ENCODE measurements at places on chromosomes 16 and 17.
A peak's percentile ranks its signal among the peaks of the same experiment; 100 is the strongest.

- peak; percentile 62 for DNase-seq
Measured at GRCh38 chr17:9239793-9240658, 218.7 kb downstream of the NTN1 start.

DNA sequence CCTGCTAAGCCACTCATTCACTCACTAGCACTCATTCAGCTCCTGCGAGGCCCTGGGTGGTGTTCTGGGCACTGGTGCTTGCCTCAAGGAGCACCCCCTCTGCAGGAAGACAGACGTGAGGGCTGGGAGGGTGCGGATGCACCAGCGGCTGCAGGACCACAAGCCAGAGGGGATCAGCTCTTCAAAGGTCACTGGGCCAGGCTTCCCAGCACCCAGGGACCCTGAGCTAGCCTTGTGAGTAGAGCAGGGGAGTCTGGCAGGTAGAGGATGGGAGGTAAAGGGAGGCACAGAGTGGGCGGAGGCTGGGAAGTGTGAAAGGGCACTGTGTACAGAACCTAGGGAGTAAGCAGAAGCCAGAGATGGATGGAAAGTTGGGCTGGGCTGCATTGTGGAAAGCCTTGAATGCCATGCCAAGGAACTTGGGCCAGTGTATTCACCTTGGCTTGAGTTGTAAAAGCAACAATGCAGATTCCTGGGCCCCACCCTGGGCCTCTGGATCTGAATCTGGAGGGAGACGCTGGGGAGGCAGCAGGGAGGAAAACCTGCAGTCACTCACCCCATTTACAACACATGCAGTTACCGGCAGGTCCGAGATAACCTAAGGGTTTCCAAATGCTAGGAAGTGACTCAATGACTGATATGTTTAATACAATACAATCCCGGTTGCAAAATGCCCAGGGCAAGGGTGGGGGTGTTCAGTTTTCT lies 1.7 kb downstream of the IL4R start:
- peak; percentile 32 for DNase-seq

- DNase-seq = peak; percentile 81
Measured at GRCh38 chr17:74744714-74745547, 3.5 kb upstream of the NHERF1 start.

GRCh38 chr16:55273959-55274358 lies 50.0 kb upstream of the IRX6 start:
- DNase-seq = no peak

DNA sequence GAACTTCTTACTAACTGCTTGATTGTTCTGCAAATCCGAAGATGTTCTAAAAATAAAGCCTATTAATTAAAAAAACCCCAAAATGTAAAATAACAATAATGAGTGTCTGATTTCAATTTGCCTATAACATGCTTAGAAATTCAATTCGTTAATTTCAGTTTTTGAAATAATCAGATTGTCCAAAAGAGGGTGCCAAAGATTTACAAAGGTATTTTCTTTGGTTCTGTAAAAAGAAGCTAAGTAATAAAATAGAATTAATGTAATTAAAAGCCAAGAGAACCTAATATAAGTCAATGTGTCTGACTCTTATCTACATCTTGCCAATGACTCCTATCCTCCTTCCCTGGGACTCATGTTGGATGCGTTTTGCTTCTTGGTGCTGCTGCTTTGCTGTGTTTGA lies 75.0 kb upstream of the CPHXL start:
- DNase-seq = no peak

- peak; percentile 25 for DNase-seq
Measured at GRCh38 chr16:75011634-75012307, 12.9 kb downstream of the ZNRF1 start.

GRCh38 chr17:72414032-72414396 lies 293.2 kb downstream of the SOX9 start:
- DNase-seq = no peak

- DNase-seq = no peak
Measured at GRCh38 chr16:89129378-89129777, 35.7 kb downstream of the ACSF3 start.

GRCh38 chr16:22381392-22381791 lies 7.0 kb upstream of the CDR2 start:
- no peak for DNase-seq

GRCh38 chr17:81923302-81924260 lies 4.0 kb downstream of the MAFG start:
- DNase-seq = no peak

DNA sequence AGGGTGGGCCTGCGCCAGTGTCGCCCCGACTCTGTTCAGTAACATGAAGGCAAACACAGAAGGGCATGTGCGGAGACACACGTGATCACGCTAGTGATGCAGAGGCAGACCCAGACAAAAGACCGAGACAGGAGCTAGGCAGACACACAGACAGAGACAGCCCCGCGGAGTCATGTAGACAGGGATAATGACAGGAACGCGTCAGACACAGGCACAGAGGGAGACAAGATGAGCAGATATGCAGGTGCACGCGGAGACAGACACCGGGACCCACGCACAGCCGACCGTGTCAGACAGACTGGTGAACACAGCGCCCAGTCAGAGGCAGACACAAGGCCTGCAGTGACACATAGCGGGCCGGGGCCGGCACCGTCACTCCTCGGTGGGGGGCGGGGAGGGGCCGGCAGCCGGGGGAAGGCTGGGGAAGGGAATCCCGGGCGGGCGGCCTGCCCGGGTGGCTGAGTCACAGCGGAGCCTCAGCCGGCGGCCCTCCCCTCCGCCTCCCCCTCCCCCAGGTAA lies 7.4 kb downstream of the KDM6B start:
- peak; percentile 97 for DNase-seq

DNA sequence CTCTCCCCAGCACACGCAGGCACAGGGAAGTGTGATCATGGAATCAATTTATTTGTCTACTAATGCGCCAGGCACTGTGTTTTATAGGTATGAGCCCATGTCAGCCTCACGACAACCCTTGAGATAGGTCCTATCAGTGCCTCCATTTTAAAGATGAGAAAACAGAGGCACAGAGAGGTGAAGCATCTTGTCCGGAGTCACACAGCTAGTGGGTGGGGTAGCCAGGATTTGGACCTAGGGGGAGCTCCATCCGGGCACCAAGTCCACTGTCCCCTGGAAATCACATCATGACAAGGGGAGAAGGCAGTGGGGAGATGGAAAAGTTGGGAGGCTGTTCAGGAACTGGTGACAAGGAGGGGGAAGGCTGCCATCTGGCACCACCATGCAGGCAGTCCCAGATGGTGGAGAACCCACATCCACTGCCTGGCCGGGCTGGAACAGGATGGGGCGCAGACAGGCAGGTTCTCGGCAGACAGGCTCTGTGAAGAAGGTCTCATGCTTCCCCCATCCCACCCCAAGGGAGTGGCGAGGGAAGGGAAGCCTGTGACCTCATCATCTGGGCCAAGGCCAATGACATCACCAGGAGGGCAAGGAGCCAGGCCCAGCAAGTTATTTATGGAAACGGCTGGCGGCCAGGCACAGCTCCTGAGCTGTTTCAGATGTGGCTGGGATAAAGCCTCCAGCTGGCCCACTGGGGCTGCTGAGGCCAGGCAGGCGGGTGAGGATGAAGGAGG lies 126.0 kb upstream of the SDK2 start:
- DNase-seq = no peak

- no peak for DNase-seq
Measured at GRCh38 chr17:8665684-8666083, 35.2 kb upstream of the MYH10 start.

- peak; percentile 36 for DNase-seq
Measured at GRCh38 chr17:732067-732901, at the start of gene TLCD3A. Gene TLCD3A (plus strand): TSS chr17:732596. CDS start chr17:732648, 52 bp downstream.

DNA sequence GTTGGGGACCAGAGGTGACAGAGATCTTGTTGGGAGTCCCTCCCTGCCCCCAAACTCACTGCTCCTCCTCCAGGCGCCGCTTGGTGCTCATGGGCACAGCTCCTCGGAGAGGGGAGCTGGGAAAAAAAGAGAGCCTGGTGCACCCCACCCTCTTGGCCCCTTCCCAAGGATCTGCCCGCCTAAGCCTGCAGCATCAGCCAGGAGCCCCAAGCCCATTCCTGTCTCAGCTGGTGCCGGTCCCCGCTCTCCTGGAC lies 400 bp downstream of the HCFC1R1 start:
- no peak for DNase-seq

- DNase-seq = no peak
Measured at GRCh38 chr16:48152226-48152625, 3.6 kb downstream of the ABCC12 start.

- DNase-seq = no peak
Measured at GRCh38 chr16:10937068-10937859, 5.0 kb downstream of the DEXI start.
